Skin of body (tissue), 3 donors: ENCODE measurements at places on chromosomes 6 and 20. TPM values are rescaled to one million over a fixed set of nuclear protein-coding genes. Genes with fewer than 3 reads are reported as not detected.

- DNase-seq = no peak
Observed at GRCh38 chr20:33559212-33559611, 69.3 kb downstream of the CBFA2T2 start.

DNA sequence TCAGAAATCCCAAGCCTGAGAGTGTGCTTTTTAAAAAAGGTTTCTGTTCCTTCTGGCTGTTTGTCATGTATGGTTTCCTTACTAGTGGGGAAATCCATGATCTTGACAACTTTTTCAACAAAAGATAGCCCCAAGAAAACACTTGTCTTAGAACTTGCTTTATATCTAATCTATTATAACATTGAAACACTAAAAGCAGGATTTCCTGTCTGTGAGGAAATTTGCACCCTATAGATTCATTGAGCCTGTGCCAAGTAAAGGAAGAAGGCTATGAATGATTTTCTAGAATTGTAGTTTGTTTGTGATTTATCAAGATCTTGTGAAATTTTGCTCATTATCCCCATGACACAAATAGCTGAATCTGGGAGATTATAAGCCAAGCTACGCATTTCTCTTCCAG is 238.6 kb upstream of the RIN2 start:
- DNase-seq = no peak

DNA sequence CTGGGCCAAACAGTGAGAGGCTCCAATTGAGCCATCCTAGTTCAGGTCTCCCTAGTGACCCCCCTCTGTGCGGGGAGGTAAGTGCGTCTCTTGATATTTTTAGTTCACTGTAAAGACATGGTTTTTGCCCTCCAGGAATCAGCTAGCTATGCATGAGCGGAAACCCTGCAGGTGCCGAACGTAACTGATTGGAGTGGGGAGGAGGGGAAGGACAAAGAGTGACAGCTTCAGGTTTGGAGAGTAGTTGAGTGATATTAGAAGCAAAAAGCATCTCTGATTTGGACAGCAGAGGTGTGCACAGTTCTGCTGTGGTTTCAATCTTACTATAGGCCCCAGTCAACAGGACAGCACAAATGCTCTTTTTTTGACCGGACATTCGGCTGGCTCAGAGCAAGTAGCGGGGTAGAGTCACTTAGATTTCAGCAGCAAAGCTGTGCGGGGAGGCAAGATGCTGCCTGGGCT is 31.8 kb downstream of the TBC1D7 start:
- no peak for DNase-seq

DNA sequence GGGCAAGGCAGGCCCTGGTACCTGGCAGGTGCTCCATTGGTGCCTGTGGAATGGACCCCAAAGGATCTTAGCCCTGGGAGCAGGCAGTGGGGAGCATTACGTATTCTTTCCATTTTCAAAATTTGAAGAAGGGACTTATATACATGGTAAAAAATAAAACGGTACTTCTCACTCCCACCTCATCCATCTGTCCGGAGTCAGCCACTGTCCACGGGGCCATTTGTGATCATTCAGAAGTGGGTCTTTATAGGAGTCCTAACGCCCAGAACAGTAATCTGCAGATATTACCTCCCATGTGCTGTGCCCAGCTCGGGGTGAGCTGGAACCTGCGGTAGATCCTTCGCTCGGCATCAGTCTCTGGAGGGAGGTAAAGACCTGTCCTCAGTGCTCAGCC is 110.4 kb downstream of the SYCP2 start:
- no peak for DNase-seq

- DNase-seq = no peak
Observed at GRCh38 chr20:34815636-34816035, 9.8 kb downstream of the NCOA6 start.

- DNase-seq = no peak
Observed at GRCh38 chr6:145042559-145042958, 692.8 kb downstream of the EPM2A start.

DNA sequence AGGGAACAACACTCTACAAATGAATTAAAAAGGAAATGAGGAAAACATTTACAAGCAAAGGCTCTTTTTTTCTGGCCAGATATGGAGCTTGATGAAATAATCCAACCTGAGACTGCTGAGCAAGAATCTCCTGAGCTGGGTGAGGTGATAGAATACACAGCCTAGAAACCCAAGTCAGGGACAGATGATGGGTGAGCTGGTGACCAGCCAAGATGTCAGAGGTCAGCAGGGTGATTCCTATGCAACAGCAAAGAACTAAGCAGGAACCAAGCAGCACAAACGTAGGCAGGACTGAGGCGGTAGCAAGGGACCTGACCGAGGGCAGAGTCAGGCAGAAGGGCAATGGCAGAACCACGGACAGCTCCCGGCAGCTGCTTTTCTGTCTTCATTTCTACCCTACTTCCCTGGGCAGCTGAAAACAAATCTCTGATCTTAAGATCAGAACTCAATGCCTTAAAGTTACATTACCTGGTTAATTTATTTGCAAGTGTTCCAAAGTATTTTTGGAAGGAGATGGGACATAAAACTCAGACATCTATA is 75.1 kb downstream of the CDC40 start:
- DNase-seq = no peak

DNA sequence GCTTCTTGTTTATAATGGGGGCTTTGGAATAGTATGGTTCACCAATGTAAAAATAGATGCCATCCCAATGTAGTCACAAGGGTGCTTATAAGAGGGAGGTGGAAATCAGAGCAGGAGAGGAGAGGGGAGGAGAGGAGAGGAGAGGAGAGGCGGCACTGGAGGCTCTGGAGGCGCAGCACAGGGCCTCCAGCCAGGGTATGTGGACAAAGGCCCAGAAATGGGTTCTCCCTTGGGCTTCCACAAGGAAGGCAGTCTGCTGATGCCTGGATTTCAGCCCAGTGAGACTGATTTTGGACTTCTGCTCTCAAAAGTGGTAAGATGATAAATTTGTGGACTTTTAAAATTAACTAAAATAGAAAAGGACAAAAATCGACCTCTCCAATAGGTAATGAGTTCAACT is 116.8 kb downstream of the RNASET2 start:
- no peak for DNase-seq

COL9A1 gene
- total RNA-seq = 1.8 TPM

PREX1 gene
- 15.8 TPM for total RNA-seq
